ENCODE measurements at places on chromosomes 3 and 15.
A peak's percentile ranks its signal among the peaks of the same experiment; 100 is the strongest.

- DNase-seq, result no peak
Measured at GRCh38 chr3:136979684-136980083, 21.9 kb downstream of the IL20RB start.

DNA sequence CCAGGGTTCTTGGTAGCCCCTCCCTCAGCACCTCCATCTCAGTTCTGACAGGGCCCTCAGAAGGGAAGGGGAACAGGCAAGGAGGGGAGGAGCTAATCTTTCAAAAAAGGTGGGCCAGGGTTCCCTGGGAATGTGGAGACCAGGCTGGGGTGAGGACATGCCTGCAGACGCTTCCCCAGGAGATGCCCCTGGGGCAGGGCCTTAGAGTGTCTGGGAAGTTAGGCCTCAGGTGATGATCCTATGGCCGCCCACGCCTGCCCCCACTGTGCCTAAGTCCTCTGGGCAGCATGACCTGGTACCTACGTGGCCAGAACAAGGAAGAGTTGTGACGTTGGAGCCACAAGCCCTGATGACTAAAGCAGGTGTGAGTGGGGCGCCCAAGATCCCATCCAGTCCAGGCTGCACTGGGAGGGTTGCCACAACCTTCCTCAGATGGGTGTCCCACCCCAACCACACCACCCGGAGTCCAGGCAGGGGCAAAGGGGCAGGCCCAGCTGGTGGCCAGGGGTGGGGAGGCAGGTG, 3.9 kb upstream of the SEMA3B start:
- no peak for DNase-seq

DNA sequence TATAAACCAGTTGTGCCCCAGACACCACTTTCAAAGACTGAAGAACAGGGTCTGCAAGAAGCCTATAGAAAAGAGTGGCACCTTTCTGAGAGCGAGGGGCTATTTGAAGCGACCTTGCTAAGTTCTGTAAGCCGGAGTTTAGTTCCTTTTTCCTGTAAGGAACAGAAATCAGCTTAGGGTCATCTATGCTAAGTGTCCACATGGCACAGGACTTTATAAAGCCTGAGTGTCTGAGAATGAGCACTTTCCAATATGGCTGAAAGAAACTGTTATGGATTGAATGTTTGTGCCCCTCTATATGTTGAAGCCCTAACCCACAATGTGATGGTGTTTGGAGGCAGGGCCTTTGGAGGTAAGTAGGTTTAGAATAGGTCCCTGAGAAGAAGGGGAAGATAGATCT, 4.0 kb upstream of the A4GNT start:
- no peak for DNase-seq

DNA sequence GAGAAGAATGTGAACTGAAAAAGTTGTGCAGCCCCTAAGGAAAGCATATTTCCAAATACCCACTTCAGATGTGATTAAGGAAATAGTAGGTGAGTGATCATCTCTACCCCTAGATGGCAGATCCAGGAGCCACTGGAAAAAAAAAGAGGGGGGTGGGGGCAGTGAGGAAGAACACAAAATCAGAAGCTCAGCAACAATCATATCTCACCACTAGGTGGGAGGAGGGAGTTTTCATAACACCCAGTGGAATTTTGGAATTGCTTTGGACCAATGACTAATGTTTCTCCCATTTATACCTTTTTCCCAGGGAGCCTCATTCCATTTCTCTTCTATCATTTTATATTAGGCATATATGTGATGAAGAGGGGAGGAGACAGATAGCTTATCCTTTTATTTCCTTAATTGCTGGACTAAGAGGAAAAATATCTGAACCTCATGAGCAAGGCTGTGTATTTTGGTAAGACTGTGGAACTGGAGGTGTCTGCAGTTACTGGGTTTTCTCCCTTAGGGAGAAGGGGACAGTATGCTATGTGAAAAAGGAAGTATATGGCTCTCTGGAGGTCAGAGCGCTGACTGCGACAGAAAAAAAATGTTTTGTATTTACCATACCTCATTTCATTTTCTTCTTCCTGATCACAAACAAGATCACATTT, 363.4 kb downstream of the GAP43 start:
- DNase-seq, result no peak

- no peak for DNase-seq
Measured at GRCh38 chr3:77931255-77932009, 891.5 kb downstream of the ROBO2 start.

GRCh38 chr3:168981396-168981795, 682.1 kb downstream of the MECOM start:
- no peak for DNase-seq

GRCh38 chr3:36446276-36446675, 66.0 kb downstream of the STAC start:
- no peak for DNase-seq

GRCh38 chr3:17369973-17370372, 372.5 kb downstream of the TBC1D5 start:
- no peak for DNase-seq

DNA sequence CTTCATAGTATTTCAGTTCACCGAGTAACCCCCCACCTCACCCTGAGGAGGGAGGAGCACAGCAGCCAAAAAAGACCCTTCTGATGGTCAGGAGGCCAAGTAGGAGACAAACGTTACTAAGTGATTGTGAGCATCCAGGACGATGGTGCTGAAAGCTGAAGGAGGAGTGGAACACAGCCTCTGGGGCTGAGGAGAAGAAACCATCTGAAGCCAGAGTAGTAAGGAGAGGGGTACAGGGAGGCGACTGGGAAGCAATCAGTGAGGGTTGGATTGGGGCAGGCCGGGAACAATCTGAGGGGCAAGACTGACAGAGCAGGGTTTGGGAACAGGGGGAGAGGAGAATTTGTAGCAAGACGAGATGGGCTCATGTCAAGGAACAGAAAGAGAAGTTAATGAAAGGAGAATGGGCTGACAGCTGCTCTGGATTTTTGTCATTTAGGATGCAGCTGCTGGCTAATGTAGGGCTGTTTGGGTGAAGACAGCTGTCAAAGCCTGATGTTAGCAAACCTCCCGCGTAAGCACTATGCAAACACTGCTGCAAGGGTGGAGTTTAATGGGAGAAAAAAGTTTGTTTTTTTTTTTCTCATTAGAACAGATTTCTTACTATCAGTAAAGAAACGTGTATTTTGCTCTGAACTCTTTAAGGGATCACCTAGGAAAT, 622.2 kb downstream of the EDEM1 start:
- no peak for DNase-seq

DNA sequence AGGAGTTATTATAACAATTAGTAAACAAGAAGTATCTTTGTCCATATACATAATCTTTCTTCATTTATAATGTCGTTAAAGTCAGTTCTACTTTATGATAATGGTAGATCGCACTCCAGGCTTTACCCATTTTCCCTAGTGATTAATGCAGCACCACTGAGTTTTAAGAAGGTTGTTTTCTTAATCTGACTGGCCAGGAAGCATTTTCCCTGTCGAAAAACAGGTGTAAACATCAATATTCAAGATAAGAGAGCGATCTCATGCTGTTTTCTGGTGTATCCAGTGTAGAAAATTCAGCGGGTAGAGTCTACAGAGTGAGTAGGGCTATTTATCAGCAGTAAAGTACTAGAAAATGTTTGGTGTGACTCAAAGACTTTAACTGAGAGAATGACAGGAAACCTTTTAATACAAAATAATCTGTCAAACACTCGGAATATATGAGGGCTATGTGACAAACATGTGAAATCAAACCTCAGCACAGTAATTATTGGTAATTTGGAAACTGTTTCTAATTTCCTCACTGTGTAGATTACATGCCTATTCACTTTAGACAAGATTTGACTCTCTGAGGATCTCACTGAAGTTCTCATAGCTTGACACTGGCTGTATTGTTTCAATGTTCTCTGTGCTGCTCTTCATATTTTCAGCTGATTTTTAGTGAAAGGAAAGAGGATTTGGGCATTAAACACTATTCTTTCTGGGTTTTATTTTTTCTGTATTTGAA, 1013.2 kb downstream of the VGLL3 start:
- no peak for DNase-seq

DNA sequence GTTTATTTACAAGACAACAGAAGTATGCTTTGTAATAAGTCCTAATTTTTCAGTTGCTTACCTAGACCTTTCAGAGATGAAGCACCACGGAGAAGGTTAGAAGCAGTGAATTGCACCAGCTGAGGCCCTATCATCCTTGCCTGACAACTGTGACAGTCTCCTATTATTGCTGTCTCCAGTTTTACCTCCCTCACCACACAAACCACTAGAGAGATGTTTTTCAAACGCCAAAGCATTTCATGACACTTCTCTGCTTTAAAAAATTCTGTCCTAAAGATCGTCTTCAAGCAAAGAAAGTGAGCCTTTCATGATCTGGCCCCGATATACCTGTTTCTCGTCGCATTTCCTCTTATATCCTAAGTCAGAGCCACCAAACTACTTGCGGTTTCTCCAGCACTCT, 72.3 kb upstream of the TSPAN3 start:
- no peak for DNase-seq

- no peak for DNase-seq
Measured at GRCh38 chr3:67077656-67078055, 79.5 kb downstream of the KBTBD8 start.

- DNase-seq, result no peak
Measured at GRCh38 chr15:79442911-79443310, 10.8 kb downstream of the MINAR1 start.

DNA sequence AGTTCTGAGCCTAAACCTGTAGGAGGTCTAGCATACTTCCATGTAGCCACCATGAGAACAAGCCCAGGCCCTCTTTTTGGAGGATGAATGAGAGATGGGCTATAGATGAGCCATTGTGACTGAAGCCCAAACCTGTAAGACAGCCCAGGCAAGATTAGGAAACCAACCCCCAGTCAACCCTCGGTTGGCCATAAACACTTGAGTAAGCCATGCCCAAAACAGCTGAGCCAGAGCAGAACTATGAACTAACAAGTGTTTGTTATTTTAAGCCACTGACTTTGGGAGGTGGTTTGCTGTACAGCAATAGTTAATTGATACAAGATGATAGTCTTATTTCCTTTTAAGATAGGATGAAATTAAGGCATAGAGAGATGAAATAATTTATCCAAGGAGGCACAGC, 12.4 kb upstream of the CPNE4 start:
- DNase-seq, result no peak

DNA sequence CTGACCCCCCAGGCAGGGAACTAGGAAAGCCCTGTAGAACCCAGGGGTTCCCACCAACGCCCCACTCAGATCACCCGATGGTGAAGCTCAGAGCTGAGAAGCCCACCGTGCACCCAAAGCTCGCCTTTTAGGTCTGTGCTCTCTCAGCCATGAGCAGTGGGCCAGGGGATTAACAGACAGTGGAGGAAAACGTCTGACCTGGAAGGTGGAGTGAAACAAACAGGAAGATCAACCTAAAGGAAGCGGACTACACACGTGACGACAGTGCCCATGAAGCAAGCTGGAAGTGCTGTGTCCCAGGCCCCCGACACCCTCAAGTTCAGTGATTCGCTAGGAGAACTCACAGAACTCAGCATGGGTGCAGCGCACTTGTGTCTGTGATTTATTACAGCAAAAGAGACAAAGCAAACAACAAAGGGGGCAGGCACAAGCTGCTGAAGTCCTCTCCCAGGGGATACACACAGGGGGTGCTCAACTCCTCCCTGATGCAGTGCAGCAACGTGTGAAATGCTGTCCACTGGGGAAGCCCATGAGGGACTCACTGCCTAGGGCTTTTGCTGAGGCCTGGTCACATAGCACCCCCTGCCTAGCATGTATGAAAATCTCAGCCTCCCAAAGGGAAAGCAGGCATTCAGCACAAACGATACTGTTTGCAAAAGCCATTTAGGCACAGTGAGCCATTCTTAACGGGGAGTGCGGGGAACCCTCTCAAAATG, 43.5 kb downstream of the CFAP92 start:
- DNase-seq, result no peak

DNA sequence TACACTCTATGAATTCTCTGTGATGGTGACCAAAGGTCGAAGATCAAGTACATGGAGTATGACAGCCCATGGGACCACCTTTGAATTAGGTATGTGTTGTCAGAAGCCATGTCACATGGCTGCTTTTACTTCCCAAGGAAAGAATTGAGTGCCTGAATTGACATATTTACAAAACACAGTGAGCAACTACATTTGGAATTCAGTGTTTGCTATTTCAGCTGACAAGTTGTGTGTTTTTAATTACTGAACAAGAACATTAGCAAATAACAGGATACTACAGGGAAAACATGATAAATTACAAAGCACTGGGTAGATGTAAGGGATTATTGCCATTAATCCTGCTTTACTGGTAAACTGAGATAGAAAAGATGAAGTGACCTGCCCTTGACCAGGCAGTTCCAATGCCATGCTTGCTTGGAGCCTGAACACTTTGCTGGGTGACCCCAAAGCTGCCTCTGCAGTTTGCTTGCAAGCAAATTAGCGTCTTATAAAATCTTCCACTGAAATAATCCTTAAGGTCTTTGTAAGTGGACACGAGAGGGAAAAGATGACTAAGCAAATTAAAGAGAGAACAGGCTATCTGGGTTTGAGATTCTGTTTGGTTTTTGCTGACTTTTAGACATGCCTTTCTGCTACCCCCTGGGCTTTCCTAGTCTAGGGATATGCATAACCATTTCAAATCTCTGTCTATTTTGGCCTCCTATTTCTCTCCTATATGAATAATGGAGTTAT, 98.2 kb downstream of the HCN4 start:
- no peak for DNase-seq

GRCh38 chr15:84736375-84736774, 12.0 kb upstream of the ZNF592 start:
- DNase-seq, result peak; percentile 48

GRCh38 chr15:42313463-42313862, 40.2 kb upstream of the TMEM87A start:
- no peak for DNase-seq

- DNase-seq, result no peak
Measured at GRCh38 chr3:172030181-172030580, 9.2 kb upstream of the FNDC3B start.

GRCh38 chr15:67063689-67064606, 1.5 kb upstream of the SMAD3 start:
- DNase-seq, result no peak

DNA sequence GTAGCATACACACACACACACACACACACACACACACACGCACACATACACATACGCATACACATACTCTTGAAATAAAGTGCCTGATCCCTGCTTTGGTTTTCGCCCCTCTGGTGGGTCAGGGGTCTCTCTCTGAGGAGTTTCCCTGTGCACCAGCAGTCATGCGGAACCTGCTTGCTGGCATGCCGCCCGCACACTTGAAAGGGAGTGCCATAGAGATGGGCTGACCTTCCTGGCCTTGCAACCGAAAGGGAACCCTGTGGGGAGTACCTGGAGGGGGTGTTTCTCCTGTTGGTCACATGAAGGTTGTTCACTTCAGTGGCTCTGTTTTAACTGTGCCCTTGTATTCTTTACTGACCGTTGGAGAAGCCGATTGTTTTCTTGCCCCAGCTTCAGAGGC, 752.3 kb downstream of the NR2F2 start:
- no peak for DNase-seq

DNA sequence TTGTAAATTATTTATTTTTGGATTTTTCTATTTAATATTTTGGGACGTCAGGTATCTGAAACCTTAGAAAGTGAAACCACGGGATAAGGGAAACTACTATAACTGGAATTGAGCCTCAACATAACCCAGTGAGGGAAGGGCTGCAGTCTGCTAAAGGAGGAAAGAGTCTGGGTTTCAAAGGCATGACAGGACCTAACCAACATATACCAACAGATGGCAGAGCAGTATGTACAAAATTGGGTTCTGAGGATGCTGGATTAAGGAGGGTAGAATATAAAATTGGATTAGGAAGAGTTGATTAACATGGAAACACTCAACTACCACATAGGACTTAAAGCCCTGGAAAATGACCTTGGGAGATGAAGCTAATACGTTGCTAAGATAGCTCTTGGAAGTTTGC, 603.5 kb downstream of the MECOM start:
- DNase-seq, result no peak

Measured in activated effector memory CD4-positive, alpha-beta T cell treated with Interleukin-2 at 50 U/mL for 16 hours (primary cell).